ENCODE measurements at places on chromosomes 7 and 10. TPM values are rescaled to one million over a fixed set of nuclear protein-coding genes. Genes with fewer than 3 reads are reported as not detected.

- no peak for DNase-seq
These were observed 78.6 kb downstream of the CHCHD3 start for GRCh38 chr7:133003052-133003910.

Gene IFIT1B
- not detected for total RNA-seq

DNA sequence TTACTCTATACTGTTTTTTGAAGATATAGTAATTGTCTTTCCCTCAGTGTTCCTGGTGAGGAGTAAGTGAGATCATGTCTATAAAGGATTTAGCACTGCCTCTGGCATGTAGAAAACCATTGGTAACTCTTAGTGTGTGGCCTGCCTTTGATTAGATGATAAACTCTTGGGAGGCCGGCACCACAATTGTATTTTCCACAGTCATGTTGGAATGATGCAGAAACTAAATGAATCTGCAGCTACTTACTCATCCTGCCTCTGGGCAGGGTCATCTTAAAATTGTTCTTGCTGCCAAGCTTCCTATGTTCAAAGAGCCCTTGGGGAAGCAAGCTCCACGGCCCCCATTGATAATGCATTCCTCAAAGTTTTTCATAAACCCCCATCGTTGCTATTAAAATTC lies 204.6 kb downstream of the ANKRD7 start:
- DNase-seq: no peak

DNA sequence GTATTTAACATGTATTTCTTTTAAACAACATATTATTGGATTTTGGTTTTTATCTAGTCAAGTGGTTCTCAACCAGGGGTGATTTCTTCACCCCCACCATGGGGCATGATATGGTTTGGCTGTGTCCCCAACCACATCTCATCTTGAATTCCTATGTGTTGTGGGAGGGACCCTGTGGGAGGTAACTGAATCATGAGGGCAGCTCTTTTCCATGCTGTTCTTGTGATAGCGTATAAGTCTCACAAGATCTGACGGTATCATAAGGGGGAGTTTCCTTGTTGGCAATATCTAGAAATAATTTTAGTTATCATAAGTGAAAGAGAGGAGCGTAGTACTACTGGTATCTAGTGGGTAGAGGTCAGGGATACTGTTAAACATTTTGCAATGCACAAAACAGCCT lies 37.6 kb downstream of the TMEM168 start:
- DNase-seq: no peak

Gene ALOX5
- 4.5 TPM for total RNA-seq

- DNase-seq: no peak
These were observed 61.4 kb downstream of the MGMT start for GRCh38 chr10:129528376-129528978.

Gene C10orf105
- total RNA-seq: 0.07 TPM

DNA sequence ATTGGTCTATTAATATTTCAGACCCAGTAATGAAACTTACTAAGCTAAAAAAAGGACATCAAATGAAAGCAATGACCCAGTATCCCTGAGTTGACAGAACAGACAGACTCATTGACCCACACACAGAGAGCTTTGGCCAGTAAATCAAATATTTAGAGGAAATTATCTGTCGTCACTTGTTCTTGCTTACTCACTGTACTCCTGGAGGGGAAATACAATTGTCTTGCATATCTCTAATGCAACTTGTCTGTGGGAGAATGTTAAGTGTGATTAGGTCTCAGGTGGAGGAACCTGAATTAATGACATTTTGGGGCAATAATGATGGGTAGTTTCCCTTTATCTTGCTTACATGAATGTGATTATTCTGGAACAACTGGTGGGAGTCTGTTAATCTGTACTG lies 80.4 kb downstream of the CUBN start:
- DNase-seq: no peak

- no peak for DNase-seq
These were observed 39.3 kb downstream of the TMEM270 start for GRCh38 chr7:73900286-73900685.

- no peak for DNase-seq
These were observed 166.4 kb downstream of the MLLT10 start for GRCh38 chr10:21700474-21700873.

- DNase-seq: no peak
These were observed 39.5 kb upstream of the PRKG1 start for GRCh38 chr10:51034769-51035168.

Gene LMTK2
- 24.7 TPM for total RNA-seq

DNA sequence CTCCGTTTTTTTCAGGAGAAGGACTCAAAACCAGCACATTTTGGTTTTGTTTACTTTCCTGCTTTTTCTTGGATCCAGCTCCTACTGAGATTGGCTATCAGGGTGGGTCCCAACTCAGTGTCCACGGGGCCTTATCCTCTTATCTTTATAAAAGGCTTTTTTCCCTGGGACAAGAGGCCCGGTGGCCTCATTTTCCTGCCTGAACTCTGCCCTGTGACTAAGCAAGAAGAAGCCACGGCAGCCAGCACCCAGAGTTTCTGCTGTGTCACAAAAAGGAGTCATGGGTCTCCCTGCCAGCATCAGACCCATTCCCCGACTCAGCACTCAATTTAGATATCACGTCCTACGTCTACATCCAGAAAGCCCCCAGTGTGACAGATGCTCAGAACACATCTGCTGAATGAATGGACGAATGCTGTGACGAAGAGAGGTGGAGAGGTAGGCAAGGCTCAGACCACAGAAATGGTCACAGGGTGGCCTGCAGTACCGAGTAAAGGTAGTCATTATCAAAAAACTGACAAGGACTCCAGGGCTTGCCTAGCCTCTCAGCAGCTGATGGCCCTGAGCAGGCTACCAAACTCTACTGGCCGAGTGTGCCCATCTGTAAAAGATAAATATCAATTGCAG lies 16.7 kb downstream of the DLG5 start:
- no peak for DNase-seq

GRCh38 chr10:63917363-63917762 lies 396.2 kb downstream of the REEP3 start:
- DNase-seq: no peak

DNA sequence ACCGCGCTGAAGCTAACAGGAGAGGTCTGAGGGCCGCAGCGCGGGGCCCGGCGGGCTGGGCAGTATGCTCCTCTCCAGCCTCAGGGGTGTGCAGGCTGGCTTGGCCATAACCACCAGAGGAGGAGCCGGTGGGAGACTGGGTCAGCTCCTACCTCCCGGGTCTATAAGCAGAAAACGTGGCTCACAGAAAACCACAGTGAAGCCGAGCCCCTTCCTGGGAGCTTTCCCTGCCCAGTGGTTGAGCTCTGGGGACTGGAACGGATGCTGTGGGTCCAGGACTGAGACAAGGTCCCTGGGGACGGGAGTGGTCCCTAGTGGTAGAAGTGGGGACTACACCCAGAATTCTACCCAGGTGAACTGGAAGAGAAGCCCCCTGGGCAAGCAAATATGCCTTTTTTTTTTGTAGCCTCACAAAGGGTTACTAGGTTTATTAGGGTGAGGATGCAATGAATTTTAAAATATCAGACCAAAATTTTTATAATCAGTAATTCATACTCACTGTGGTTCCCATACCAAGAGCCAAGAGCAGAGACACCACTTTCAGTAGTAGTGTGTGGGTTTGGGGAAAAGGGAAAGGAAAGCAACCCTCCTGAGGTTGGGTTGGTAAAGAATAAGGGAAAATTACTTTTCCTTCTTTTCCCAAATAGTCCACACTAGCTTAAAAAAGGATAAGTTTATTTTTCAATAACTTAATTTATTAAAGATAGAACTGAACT lies 67.9 kb upstream of the PRKCQ start:
- DNase-seq: no peak

- no peak for DNase-seq
These were observed 201.2 kb downstream of the LHFPL3 start for GRCh38 chr7:104529567-104529966.

GRCh38 chr7:94439893-94440381 lies 45.2 kb downstream of the COL1A2 start:
- no peak for DNase-seq

Gene GRID1
- 2.4 TPM for total RNA-seq

GRCh38 chr7:41708581-41709358 lies 5.9 kb upstream of the INHBA start:
- no peak for DNase-seq

DNA sequence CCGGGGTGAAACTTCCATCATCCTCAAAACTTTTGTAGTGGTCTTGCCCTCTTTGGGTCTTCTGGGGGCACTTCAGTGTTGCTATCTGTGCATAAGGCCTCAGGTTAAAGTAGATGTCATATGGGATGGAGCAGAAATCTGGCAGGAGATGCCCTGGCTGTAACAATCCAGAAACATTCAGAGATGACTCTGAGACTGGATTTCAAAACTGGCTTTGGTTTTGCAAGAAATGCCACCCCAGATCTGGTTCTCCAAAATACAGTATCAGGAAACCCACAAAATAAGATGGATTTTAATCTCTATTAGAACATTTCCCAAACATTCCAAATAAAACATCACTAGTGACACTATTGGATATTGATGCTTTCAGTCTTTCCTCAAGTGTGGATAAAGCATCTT lies 191.5 kb downstream of the REEP3 start:
- DNase-seq: no peak

DNA sequence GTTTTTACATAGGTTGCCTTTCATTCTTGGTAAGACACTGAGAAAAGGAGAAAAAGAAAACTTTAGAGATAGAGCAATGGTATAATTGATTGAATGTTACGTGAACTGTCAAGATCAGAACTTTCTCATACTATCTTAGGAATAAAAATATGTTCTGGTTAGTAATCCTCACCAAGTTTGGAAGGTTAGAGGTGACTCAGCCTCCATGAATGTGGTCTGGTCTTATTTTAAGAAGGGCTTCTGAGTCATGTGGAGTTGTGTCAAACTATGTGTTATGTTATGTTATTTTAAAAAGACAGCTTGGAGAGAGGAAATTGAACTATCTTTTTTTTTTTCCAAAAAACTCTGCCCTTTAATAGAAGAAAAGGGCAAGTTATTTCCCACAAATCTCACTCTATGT lies 458.6 kb upstream of the KLF6 start:
- no peak for DNase-seq

DNA sequence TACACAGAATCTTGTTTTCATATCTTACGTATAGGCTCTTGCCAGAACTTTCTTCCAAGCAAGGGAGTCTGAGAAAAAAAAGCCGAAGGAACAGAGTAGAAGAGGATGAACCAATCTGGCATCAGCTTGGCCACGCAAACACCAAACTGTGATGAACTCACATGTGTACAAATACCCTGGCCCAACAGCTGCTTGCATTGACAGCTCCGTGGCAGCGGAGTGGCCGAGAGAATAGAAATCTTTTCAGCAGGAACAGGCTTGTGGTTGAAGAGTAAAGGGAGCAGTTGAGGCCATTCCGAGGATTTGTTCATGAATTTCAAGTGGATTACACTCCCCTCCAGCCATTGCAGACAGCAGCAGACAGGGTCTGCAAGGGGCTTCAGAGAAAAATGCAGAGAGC lies 173.8 kb upstream of the PLXNA4 start:
- DNase-seq: no peak

- DNase-seq: no peak
These were observed 114.4 kb downstream of the NPSR1 start for GRCh38 chr7:34772296-34772938.

DNA sequence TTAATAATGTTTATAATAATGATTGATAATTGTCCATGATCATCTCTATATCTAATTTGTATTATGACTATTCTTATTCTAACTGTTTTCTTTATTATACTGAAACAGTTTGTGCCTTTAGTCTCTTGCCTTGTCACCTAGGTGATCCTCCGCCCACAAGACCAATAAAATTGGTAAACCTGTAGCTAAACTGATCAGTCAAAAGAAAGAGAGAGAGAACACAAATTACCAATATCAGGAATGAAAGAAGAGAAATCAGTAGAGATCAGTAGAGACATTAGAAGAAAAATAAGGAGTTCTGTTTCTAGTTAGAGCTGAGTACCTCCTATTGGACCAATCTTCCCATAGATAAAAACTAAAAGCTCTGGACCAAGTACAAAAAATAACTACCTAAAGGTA lies 6.1 kb upstream of the COA1 start:
- DNase-seq: no peak

GRCh38 chr10:89213191-89213808 lies 6.2 kb upstream of the CH25H start:
- no peak for DNase-seq

Measured in left ventricle myocardium superior (tissue), 1 donor.